AG09309 (cell line): ENCODE measurements at places on chromosomes 7 and 10.

DNA sequence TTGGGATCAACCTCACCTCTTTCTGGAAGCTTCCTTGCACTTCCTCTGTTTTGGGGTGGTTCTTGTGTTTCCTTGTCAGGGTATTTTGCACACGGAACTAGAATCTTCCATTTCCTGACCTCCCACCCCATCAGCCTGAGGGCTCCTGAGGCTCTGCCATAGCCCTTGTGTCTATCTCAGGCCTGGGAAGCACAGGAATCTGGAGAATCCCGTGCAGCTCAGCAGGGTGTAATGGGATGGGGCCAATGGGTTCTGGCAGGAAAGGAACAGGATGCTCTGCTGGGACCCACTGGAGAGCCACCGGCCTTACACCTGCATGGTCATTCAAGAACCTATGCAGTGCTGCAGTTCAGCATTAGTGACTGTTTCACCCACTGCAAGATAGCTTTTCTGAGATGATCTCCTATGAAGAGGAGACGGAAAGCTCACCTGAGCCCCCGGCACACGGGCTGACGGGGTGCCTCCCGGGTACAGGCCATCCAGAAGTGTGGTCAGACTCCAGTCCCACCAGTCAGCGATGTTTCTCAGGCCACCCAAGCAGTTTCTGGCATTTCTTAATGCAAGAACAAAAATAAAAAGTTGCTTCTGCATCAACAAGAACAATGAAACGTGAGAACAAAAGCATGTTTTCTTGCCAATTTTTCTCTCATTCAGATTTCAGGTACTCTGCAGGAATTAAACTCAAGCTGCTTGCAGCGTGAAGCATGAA lies 133.2 kb downstream of the PKD1L1 start:
- DNase-seq = no peak

- peak; percentile 67 for DNase-seq
Observed at GRCh38 chr10:3924344-3924743, 139.3 kb upstream of the KLF6 start.

GRCh38 chr7:136956671-136957070 lies 88.2 kb downstream of the CHRM2 start:
- DNase-seq = no peak

DNA sequence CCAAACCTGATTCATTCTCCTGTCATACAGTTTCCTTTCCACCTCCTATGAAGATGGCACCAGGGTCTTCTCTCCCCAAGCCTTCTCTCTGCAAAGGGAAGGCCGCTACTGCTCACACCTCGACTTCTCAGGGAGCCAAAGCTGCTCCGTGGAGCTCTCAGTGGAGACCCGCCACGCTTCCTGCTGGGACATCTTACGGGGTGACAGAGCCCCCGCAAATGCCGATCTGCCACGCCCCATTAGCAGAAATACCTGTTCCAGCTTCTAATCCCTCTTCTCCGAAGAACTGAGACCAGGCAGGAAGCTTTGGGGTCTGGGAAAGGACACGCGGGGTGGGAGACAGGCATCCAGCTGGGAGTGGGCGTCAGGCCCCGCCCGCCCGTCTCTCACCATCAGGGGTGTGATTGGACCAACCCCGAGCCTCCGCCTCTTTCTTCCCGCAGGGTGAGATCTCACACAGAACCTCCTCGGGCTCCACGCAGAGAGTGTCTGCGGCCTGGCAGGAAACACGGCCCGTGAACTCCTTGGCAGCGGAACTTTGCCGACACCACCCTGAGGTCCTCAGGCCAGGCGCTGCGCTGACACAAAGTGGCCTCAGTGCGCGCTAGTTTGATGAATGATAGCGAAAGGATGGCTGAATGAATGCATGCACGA lies 12.0 kb upstream of the CALML5 start:
- DNase-seq = no peak

GRCh38 chr10:44516891-44517290 lies 132.0 kb upstream of the CXCL12 start:
- no peak for DNase-seq

DNA sequence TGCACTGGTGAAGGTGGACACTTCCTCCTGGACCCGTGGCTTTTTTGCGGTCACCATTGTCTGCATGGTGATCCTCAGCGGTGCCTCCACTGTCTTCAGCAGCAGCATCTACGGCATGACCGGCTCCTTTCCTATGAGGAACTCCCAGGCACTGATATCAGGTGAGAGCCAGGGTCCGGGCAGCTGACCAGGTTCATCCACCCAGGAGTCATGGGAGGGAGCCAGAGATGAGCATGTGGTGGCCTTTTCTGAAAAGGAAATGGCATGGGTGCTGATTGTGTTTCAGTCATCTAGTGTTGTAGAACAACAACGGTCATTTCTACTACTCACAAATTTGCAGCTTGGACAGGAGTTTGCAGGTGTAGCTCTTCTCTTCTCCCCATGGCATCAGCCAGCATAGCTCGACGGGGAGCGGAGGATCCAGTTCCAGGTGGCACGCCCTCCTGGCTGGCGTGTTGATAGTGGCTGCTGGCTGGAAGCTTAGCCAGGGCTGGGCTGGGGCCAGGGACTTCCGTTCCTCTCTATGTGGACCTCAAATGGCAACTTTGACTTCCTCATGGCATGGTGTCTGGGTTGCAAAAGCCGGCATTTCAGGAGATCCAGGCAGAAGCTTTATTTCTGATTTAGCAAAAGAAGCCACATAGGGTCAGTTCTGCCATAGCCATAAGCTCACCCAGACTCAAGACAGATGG lies 32.7 kb downstream of the SLC29A3 start:
- DNase-seq = no peak

DNA sequence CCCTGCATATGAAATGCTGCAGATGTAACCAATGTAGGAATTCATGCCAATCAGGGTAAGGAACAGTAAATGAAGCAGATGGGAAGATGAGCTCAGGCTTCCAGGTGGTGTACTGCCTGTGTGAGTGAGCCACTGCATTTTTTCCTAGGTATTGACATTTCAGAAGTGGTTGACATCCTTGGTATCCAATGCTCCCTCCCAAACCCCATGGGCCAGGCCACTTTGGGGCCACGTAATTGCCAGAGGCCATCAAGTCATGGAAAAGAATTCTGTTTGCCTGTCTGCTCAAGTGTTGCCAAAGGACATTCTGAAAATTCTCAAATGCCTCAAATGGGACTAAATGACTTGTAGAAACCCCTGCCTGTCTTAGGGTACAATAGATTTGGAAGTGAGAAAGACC lies 384.6 kb downstream of the GATA3 start:
- no peak for DNase-seq

GRCh38 chr10:55224007-55224781 lies 423.2 kb upstream of the PCDH15 start:
- DNase-seq = no peak

GRCh38 chr7:41336981-41337380 lies 365.9 kb downstream of the INHBA start:
- no peak for DNase-seq

- DNase-seq = no peak
Observed at GRCh38 chr7:52463341-52463740, 572.1 kb upstream of the POM121L12 start.

GRCh38 chr7:74656837-74657691 lies 454 bp upstream of the GTF2I start:
- DNase-seq = peak; percentile 74

GRCh38 chr7:111168182-111168581 lies 77.3 kb downstream of the LRRN3 start:
- no peak for DNase-seq

GRCh38 chr7:11969643-11970042 lies 137.6 kb upstream of the THSD7A start:
- DNase-seq = no peak

- DNase-seq = no peak
Observed at GRCh38 chr7:78487464-78487863, 688.9 kb downstream of the PHTF2 start.

DNA sequence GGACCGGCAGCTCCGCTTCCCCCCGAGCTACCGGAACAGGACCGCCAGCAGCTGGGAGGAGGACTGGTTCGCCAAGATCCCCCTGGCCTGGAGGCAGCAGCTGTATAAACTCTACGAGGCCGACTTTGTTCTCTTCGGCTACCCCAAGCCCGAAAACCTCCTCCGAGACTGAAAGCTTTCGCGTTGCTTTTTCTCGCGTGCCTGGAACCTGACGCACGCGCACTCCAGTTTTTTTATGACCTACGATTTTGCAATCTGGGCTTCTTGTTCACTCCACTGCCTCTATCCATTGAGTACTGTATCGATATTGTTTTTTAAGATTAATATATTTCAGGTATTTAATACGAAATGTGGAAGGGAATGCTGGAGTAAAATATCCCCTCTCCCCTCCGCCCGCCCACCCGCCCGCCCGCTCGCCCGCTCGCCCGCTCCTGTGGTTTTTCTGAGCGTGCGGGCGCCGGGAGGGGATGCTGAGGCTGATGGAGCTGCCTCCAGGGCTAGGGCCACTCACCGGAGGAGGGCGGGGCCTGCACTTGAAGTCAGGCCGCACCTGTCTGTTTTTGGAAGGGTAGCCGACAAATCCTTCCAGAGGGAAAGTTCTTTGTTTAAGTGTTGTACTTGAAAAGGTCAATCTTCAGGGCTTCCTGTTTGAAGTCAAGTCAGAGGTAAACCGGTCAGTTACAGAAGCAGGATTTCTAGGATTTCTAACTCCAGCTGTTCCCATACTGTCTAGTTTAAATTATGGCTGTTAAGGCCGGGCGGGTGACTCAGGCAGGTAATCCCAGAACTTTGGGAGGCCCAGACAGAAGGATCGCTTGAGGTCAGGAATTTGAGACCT lies 30.5 kb downstream of the CHST12 start:
- no peak for DNase-seq

DNA sequence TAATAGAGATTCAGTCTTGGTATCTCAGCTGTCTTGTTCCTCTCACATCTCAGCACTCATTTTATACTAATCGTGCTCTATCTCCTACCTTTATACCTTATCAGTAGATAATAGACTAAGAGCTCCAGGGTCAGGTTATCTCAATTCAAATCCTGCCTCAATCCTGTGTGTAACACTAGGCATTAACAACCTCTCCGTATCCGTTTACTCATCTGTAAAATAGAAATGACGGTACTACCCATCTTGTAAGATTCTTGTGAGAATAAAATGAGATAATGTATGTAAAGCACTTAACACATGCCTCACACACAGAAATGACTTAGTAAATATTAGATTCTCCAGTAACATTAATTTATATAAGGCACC lies 622 bp upstream of the P4HA1 start:
- DNase-seq = no peak

- DNase-seq = no peak
Observed at GRCh38 chr7:22269963-22270362, 87.0 kb downstream of the RAPGEF5 start.

GRCh38 chr7:7191137-7191536 lies 8.8 kb downstream of the C1GALT1 start:
- no peak for DNase-seq

DNA sequence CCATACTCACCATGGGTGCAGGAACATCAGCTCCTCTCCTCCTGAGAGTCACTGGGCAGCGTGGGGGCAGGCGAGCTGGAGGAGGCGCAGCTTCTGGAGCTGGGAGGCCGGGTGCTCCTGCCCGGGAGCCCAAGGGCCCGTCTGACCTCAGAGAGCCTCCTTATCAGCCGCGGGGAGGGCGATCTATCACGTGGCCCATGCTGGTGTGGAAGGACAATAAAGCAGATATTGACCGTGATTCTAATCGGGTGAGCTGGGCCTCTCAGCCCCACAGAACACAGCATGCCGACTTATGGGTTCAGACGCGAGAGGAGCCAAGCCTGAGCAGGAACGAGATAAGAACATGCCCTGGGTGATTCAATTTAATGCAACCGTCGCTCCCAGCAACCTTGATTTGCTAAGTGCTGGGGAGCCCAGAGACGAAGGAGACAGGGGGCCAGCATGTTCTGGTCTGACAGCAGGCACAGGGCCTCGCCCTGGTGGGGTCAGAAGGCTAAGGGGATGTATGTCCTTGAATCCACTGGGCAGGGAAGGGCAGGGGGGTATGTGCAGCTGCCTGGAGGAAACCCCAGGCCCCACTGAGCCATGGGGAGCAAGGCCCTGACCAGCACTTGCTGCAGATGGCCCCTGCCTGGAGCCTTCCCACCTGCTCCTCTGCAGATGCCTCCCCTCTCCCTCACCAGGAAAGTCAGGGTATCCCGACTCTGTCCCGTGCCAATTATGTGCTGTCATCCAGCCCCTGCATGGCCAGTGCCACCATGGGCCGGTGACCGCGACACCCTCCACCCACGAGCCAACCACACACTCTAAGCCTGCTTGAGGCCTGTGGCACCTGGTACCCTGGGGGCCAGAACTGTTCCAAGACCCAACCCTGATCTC lies 95.3 kb upstream of the RET start:
- DNase-seq = no peak

DNA sequence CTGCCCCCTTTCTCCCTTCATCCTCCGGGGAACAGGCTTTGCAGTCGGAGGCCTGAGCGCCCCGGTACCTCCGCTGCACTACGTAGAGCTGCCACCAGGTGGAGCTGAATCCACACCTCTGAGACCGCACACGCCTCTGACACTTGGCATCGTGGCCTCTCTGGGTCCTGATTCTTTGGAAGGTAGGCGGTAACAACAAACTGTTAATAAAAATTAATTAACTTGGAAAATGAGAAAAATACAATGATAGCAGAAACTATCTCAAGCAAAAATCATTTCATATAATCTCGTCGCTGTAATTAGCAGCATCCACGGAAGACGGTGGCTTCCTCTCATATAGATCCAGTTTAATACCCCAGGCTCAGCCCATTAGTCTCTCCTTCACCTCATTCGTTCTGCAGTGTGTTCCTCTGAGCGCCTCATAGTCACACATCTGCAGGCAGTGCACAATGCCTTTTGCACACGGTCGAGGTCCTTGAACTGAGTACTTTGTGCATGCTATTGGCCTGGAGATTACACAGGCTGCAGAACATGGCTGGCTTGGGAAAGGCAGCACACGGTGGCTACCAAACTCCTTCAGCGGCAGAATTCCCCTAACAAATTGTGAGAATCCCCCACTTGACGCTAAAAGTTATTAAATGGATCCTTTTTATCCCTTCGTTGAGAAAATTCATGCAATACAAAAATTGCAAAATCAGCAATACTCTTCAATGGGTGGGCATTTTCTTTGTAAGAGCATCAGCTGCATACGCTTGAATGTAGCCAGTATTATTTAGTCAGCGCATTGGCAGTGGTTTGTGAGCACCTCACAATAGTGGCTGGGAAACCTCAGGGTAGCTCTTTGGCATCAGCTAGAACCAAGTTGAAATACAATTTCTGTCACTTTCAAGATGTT lies 18.7 kb downstream of the OR9A2 start:
- DNase-seq = no peak

- no peak for DNase-seq
Observed at GRCh38 chr10:3312403-3312940, 139.9 kb upstream of the PITRM1 start.

- DNase-seq = no peak
Observed at GRCh38 chr10:132669208-132669861, 116.6 kb downstream of the NKX6-2 start.

DNA sequence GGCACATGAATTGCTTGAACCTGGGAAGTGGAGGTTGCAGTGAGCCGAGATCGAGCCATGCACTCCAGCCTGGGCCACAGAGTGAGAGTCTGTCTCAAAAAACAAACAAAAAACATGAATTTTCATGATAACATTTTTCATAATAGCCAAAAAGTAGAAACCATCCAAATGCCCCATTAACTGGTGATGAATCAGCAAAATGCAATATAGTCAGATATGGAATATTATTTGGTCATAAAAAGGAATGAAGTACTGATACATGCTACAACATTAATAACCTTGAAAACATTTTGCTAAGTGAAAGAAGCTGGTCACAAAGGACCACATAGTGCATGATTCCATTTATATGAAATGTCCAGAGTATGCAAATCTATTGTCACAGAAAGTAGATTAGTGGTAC lies 24.5 kb upstream of the VCL start:
- no peak for DNase-seq

- DNase-seq = no peak
Observed at GRCh38 chr7:1225441-1226185, 7.1 kb upstream of the UNCX start.

GRCh38 chr7:2507917-2508306 lies 11.7 kb upstream of the LFNG start:
- no peak for DNase-seq
